ENCODE measurements at places on chromosomes 13 and 19.

DNA sequence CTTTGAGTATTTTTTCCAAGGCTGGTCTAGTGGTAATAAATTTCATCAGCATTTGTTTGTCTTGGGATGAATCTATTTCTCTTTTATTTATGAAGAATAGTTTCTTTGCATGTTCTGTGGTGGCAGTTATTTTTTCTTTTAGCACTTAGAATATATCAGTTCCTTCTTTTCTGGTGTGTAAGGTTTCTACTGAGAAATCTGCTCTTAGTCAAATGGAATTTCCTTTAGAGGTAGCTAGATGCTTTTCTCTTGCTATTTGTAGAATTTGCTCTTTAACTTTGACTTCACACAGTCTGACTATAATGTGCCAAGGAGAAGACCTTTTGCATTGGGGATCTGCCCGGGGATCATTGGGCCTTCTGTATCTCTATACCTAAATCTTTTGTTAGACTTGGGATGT, 4.1 kb upstream of the SIGLEC6 start:
- no peak for DNase-seq

GRCh38 chr19:21751384-21751783, 16.0 kb downstream of the ZNF100 start:
- DNase-seq, result no peak

DNA sequence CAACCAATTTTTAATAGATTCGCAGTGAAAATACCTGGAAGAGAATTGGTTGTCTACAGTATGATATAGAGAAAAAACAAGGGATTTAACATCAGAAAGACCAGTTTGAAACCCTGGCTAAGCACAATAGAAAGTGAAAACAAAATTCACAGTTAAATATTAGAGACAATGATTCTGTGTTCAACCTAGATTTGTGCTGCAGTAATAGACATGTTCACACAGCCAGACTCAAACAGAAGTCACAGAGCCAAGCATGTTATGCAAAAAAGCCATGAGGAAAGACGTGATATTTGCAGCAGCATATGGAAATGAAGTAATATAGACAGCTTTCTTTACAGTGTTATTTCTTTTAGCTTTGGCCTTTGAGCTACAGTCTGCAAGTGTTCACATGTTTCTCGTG, 48.1 kb downstream of the SCEL start:
- DNase-seq, result no peak

- DNase-seq, result no peak
Observed at GRCh38 chr13:95301968-95302393, 730 bp upstream of the ABCC4 start.

GRCh38 chr19:17526922-17527321, 15.5 kb downstream of the PGLS start:
- no peak for DNase-seq

GRCh38 chr19:5811117-5811516, 6.2 kb downstream of the NRTN start:
- DNase-seq, result no peak

GRCh38 chr13:34867590-34867989, 74.5 kb upstream of the NBEA start:
- DNase-seq, result no peak

GRCh38 chr13:79686441-79686840, 205.5 kb downstream of the NDFIP2 start:
- DNase-seq, result no peak

DNA sequence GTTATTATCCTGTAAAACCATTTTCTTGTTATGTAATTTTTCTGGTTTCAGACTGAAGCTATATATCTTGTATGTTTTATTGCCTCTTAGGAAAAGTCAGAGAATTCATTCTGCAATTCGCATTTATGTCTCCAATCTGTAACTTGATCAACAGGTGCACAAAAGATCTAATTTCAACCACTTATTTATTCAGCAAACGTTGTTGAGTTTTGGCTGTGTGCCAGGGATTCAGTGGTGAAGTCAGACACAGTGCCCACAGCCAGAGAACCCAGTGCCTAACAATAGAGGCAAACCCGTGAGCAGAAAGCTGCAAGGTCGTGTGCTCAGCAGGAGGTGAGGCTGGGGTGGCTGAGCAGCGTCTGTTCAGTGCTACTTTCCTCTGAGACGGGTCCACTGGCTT, 119.5 kb upstream of the MCF2L start:
- no peak for DNase-seq

DNA sequence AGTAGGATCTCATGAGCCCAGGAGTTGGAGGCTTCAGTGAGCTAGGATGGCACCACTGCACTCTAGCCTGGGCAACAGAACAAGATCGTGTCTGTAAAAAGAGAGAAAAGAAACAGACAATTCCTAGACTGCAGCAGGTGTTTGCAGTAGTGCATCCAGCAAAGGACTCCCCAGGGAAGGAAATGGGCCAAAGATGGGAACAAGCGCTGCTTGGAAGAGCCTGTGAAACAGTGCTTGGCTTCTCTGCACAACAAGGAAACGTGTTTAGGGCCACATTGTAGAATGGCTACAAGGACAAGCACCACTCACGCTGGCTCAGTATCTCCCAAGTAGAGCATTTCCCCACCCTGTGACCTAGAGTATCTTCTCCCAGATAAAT, 35.5 kb upstream of the LDLR start:
- no peak for DNase-seq

- no peak for DNase-seq
Observed at GRCh38 chr13:47039106-47039505, 142.3 kb upstream of the HTR2A start.

DNA sequence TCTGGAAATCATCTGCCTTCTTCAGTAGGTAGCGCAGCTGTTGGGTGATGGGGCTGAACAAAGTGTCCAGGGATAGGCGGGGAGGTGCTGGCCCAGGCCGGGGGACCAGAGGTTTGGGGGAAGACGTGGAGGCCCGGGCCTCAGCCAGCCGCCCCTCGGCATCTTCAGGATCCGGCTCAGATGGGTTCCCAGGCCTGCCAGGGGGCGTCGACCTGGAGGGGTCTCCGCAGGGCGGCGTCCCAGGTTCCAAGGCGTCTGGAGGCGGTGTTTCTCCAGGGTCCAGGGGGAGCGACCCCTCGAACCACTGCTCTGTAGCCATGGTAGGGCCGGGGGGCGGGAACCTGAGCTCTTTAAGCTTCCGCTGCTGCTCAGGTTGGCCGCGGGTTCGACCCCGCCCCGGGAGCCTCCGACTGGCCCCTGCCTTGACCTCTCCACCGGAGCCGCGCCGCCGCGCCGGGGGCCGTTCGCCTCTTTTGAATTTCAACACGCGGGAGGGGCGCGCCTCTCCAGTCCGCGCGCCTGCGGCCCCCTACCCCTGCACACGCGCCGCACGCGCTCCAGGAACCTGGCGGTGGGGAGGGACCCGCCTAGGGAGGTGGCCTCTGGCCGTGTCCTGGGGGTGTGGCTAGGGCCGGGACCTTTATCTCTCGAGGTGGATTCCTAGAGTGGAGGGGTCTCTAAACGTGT, at the start of gene C19orf67:
Gene C19orf67, minus strand, starts transcription at position 475 of the 687 bp plus-strand sequence. Its CDS starts 156 bp downstream, at position 319.
- DNase-seq, result no peak

DNA sequence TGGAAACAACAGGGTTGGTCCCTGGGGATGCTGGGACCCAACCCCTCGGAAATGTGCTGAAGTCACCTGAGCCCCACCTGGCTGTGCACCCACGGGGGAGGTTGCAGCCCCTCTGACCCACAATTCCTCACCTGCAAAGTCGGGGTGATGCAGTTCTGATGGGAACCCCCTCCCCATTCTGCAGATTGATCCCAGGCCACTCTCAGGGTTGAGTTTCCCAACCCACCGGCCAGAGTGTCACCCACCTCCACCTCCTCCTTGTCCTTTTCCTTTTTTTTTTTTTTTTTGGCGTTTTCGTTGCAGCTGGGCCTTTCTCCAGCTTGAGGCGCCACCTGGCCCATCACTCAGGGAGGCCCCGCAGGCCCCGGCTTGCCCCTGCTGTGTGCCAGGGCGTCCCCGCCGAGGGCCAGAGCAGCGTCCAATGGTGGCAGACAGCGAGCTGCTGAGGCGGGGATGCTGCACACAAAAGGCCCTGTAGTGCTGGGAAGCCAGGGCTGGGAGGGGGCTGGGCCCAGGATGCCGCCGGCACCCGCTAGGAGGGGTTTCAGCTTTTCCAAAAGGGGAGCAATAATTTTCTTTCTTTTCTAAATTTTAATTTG, 4.6 kb downstream of the PIK3R2 start:
- no peak for DNase-seq

DNA sequence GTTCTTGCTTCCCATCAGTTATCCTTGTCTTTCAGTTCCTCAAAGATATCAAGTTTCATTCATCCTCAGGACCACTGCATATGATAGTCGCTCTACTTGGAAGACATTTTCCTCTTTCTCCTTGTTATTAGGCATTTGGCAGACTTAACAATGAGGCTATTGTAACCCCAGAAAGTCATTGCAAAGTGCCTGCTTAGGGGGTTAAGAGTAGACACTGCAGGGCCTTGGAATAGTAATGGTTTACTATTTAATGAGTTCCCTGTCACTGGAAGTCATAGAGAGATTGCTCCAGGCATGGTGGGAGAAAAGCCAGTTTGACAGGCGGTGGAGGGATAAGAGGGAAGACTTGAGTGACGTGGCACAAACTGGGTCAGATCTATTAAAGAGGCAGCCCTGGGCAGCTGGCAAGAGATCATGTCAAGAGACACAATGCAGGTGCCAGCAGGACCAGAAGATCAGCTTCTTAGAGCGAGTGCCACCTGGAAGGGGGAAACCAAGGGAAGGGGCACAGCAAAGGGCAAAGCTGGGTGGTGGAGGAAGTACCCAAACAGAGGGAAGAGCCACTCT, 16.8 kb upstream of the CPB2 start:
- DNase-seq, result no peak

DNA sequence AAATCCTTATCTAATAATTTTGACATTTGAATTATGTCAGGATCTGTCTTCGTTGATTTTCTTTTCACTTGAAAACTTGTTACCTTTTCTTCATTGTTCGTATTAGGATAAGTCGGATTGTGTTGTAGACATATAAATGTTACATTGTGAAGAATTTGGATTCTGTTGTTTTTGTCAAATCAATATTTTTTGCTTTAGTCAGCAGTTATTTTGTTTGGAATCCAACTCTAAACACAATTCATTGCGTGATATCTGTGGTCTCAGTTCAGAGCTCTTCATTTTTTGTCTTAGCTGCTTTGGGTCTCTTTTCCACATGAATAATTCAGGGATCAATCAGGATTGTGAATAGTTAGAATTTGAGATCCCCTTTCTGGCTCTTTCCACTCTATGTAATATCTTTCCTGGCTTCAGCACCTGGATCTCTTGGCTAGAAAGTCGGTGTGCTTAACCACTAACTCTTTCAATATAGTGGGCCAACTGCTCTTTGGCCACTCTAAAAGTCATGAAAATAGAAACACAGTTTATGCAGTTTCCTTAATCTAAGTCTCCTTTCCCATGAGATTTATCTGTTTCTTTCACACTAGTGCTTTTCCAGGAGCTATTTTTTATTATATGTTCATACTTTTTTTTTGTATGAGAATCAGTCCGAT, 2494.2 kb upstream of the PCDH20 start:
- no peak for DNase-seq

DNA sequence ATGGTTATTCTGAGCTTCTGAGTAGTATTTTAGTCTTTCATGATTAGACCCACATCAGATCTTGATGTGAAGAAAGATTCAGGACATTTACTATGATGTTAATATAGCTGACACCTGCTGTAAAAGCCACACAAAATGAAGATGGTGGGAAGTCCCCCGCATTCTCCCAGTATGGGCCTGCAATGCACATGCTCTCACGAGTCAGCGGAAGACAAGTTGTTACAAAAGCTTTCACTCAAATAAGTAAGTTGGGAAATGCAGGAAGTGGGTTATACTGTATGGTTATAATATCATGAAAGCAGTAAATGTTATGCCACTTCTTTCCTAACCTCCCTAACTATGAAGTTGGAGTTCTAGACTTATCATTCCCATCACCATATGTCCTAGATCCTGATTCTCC, 171.9 kb downstream of the KLF5 start:
- no peak for DNase-seq

GRCh38 chr13:39528661-39528980, 74.4 kb downstream of the LHFPL6 start:
- no peak for DNase-seq

DNA sequence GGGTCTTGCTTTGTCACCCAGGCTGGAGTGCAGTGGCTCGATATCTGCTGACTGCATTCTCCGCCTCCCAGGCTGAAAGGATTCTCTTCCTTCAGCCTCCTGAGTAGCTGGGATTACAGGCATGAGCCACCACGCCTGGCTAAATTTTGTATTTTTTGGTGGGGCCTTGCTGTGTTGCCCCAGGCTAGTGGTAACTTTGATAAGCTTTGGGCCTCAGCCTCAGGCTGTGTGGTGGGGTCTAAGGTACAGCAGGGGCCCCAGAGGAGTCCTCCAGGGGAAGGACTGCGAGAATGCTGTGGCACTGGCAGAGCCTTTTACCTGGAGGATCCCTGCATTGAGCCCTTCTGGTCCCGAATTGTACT, 7.2 kb downstream of the DOT1L start:
- no peak for DNase-seq

- no peak for DNase-seq
Observed at GRCh38 chr13:101265934-101266333, 150.4 kb downstream of the NALCN start.

DNA sequence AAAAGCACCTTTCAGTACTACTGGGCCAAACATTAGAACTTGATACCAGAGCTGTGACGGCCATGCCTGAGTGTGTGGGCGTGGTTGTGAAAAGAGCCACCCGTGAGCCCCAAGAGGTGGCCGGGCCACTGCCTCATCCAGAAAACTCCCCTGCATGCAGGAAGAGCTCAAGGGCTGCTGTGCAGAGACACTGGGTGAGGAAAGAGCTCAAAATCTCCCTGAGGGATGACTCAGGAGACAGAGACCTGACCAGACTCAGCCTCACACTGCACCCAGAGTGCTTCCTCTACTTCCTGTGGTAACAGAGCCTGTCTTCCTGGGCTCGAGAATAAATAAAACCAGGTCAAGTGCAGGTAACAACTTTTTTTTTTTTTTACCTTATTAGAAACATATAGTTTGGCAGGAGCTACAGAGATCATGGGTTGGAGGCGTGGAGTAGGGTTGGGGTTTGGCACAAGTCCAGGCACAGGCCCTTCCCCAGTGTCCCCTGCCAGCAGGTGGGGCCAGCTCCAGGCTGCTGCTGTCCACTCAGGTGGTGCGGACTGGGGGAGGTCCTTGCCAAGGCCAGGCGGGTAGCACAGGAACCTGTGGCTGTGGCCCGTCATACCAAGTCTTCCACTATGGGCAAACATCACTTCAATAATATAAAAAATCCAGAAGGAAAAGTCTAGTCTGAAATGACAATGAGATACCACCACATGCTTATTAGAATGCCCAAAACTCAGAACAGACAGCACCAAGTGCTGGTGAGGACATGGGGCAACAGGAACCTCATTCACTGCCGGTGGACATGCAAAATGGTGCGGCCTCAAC, 25.5 kb downstream of the ELL start:
- peak; percentile 23 for DNase-seq

Data from stimulated activated CD8-positive, alpha-beta memory T cell treated with anti-CD3 and anti-CD28 coated beads, Interleukin-2, amount 100 ng/mL, for 1 hour (primary cell).